ENCODE measurements at places on chromosomes 1 and 21.

DNA sequence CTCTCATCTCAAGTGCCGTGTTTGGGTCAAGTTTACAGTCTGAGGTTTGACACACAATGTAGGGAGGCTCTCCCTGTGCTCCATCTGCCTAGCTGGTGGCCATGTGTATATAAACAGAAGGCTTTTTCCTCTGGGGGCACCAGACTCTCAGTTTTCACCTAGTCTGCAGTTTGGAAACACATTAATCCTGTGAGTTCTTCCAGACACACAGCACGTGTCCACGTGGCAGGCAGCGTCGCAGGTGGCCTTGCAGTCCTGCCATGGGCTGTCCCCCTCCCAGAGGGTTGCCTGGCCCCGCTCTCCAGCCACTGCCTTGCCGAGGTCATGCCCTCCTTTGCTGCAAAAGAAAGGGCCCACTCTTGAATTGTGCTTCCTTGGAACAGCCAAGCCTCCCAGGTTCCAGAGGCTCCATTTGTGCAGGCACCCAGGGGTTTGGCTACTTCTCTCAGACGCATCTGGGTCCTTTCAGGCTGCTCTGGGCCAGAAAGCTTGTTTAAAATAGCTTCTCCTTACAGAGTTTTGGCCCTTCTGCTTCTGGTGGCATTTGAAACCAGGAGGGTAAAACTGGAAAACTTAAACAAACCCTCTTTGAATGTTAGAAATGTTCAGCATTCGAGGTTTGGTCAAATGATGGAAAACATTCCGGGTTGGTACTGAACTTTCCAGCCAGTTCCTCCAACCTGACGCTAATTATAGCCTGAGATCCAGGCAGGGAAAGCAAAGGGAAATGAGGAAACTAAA is 4.4 kb upstream of the RUNX1 start:
- DNase-seq = no peak

- DNase-seq = peak; percentile 77
Measured at GRCh38 chr1:235843461-235843961, 23.2 kb downstream of the LYST start.

GRCh38 chr1:232578651-232579195 is 51.2 kb downstream of the SIPA1L2 start:
- no peak for DNase-seq

- peak; percentile 80 for DNase-seq
Measured at GRCh38 chr1:25608488-25609178, 8.0 kb upstream of the MAN1C1 start.

GRCh38 chr1:109468903-109469302 is 2.6 kb downstream of the SYPL2 start:
- DNase-seq = no peak

DNA sequence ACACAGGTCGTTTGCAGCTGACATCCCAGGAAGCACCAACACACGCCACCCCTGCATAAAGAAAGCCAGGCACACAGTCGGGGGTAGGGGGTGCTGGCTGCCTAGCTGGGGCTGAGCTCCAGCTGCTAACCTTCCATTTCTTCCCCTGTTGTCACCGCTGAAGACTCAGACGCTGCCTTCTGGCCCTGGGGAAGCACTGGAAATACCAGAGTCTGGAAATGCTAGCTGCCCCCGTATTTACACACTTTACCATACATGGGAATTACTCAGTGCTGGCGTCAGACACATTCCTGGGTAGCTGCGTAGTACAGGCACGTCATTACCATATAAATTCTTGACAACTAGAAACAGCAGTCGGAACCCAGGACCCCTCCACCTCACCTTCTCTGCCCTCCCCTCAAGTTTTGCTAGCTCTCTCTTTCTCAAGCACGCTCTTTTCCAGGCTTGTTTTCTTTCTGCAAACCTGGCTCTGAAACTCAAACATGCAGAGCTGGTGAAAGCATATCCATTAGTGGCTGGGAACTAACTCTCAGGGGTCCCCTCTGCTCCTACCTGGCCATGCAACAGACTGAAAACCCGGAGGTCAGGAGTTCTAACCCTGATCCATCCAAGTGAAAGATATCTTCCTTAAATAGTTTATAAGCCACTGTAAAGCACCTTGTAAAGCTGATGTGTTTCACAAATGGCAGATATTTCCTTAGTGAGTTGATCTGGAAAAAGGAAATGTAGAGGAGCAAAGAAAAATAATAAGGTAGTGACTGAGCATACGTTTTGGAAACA is 3.3 kb downstream of the CSRP1 start:
- DNase-seq = peak; percentile 67

- peak; percentile 40 for DNase-seq
Measured at GRCh38 chr21:39675590-39675989, 62.9 kb downstream of the B3GALT5 start.

GRCh38 chr1:17055801-17056200 is 2.0 kb upstream of the SDHB start:
- DNase-seq = no peak

DNA sequence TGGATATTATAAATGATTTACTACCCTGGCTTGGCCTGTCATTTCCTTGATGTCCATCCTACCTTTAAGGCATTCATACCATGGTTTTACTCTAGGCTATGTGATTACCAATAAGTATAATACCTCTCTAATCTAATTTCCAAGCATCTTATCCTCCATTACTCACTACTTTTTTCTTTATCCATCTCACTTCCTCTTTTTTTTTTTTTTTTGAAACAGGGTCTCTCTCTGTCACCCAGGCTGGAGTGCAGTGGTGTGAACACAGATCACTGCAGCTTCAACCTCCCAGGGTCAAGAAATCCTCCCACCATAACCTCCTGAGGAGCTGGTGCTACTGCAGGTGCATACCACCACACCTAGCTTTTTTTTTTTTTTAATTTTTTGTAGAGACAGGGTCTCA is 39.9 kb downstream of the INKA2 start:
- DNase-seq = no peak

DNA sequence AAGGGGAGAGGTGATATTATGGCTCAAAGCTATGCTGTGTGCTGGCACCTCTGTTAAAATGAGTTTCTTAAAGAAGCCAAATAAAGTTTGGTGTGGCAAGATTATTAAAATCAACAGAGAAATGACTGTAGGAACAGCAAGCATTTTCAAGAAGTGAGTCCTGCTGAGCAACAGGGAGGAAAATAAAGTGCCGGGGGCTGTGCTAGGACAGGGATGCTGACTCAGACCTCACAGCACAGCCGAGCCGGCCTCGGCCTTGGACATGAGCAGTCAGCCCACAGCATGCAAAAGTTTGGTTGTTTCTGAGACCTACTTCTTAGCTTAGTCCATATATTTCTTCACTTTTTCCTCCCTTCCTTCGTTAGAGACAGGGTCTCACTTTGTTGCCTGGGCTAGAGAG is 19.2 kb downstream of the CNIH3 start:
- no peak for DNase-seq

GRCh38 chr1:215226757-215227156 is 144.2 kb downstream of the KCNK2 start:
- no peak for DNase-seq

DNA sequence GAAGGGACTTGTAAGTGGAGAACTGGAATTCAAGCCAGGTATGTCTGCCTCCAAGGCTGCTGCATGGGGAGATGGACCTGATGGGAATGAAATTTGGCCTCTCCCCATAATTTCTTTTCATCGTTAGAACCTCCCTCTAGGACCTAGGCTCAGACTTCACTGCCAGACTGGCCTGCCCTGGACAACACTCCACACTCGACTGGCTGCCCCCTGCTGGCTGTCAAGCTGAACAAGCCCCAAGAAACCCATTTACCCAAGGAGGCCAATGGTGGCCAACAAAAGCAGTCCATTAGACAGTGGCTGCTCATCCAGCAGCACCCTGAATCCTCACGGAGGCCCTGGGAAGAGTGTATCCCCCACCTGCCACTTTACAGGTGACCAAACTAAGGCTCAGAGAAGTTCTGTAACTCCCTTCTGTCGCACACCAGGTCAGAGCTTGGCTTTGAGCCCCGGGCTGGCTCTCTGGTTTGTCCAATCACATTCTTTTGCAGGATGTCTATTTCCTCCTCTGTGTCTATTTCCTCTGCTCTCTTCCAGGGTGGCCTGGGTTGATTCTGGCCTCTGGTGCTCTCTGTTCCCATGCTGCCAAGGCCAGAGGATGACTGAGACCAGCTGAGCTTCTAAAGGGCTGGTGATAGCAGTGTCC is 3.8 kb downstream of the RNF186 start:
- DNase-seq = no peak

- DNase-seq = no peak
Measured at GRCh38 chr1:184419350-184420161, 32.7 kb downstream of the C1orf21 start.

GRCh38 chr1:192967211-192967877 is 91.8 kb downstream of the UCHL5 start:
- DNase-seq = no peak

DNA sequence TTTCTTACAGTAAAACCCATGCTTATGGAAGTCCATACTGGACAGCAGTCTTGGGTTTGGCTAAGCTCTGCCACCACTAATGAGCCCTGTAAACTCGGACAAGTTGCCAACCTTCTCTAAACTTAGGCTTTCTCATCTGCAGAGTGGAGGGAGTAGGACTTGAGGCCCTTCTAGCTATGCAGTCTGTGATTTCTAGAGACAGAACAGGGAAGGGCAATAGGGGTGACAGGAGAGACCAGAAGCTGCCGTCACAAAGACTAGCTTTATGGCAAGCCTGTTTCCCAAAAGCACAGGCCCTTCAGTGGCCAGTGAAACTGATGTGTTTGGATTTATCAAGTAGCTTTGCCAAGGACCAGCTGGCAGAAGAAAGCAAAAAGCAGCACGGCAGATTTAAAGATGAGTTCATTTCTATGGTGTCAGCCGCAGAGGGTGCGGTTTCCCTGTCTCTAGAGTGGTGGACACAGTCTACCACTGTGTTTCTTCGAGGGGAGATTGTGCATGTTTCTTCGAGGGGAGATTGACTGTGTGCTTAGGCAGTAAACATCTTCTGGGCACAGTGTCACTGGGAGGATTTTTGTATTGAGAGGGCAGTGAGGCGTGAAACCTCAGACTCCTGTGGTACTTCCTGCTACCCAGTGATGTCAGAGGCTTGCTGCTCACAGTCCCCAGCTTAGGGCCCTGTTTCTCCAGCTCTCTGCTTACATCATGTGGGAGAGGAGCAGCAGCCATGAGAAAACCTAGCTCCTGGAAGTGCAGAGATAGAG is 119.0 kb downstream of the ROR1 start:
- DNase-seq = peak; percentile 39

DNA sequence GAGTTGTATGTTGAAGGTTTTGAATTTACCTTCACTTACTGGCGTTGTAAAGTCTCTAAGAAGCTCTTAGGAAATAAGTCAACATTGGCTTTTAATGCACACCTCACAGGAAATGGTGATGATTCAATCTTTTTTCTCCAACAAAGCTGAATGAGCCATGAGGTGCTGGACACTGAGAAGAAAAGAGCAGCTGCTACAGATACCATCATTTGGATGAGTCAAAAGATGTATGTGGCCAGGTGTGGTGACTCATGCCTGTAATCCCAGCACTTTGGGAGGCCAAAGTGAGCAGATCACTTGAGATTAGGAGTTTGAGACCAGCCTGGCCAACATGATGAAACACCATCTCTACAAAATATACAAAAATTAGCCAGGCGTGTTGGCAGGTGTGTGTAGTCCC is 3.3 kb upstream of the IL23R start:
- DNase-seq = no peak

GRCh38 chr21:44375281-44375651 is 21.8 kb downstream of the TRPM2 start:
- DNase-seq = no peak

- DNase-seq = no peak
Measured at GRCh38 chr1:42851960-42852607, 5.7 kb downstream of the ZNF691 start.

DNA sequence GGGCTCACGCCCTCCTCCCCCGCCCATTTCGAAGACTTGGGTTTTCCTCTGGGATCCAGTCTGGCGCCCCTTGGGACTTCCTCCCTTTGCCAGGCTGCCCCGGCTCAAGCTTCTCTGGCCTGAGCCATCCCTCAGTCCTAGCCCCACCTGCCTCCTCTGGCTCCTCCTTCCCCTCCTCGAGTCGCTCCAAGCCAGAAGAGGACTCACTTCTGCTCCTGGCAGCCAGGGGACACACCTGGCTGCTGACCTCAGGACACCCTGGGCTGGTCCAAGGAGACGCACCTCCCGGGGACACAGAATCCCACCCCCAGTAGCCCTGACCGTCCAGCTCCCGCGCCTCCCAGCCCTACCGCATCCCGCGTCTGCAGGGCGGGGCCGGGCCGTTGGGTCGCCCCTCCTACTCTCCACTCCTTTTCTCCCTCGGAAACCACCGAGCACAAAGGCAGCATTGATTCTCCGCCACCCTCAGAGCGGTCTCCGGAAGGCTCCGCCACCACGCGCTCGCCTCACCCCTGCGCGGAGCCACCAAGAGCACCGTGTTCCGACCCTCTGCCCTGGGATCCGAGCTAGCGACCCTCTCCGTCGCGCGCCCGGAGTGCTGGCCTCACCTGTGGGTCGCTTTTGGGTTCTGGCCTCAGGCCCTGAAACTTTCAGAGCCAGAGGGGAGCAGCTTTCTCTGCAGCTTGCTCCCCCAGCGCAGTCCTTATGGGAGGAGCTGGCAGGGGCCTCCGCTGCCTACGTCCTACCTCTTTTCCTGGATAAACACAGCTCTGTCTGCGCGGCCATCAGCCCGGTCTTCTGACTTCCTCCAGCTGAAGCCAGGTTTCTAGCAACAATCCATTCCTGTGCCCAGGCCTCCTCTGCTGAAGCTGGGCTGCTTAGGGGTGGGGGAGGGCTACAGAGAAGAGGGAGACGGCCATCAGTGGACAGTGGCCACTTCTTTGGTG is at the start of gene C2CD4D:
C2CD4D (minus strand) TSS at position 364 of the 947 bp plus-strand sequence. CDS start 831 bp downstream, outside the sequence.
- peak; percentile 85 for DNase-seq

- no peak for DNase-seq
Measured at GRCh38 chr1:210371916-210372315, 43.2 kb downstream of the HHAT start.

- DNase-seq = no peak
Measured at GRCh38 chr1:72777918-72778317, 495.6 kb upstream of the NEGR1 start.

GRCh38 chr1:178688244-178688643 is 36.8 kb upstream of the RALGPS2 start:
- no peak for DNase-seq

DNA sequence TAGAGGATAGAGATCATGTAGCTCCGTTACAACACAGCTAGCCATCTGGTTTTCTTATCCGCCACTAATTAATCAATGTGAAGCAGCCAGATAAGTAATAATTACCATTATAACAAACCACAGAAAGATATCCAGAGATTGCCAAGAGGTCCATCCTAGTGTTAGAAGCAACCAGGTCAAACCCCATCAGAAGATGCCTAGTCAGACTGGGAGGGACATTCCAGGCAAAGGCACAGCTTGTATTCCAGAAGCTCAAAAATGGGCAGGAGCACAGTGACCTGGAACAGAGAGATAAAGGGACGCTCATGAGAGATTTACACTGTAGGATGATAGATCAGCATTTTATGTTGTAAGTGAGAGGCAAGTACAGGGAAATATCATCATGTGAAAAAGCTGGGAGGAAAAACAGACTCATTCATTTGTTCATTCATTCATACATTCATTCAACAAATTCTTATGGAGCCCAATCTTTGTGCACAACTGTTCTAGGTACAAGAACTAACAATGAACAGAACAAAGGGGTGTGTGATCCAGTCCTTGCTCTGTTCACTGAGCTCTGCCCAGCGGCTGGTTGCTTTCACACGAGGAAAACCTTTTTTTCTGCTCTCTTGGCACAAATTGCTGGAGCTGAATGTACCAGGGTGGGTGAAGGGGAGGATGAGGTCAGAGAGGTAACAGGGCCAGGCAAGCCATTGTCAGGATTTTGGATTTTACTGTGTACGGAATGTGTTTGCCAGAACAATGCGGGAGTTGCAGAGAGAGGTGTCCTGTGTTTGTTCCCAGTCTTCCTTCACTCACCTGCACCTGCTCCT is 240.8 kb upstream of the FGGY start:
- DNase-seq = no peak

GRCh38 chr1:25137521-25138395 is 94.5 kb downstream of the SYF2 start:
- no peak for DNase-seq

Measured in NCI-H2081 (cell line).